Activated CD4-positive, alpha-beta T cell treated with anti-CD3 and anti-CD28 coated beads, Interleukin-2, amount 50 U/mL, for 24 hours (primary cell): ENCODE measurements at places on chromosomes 12 and 14.

DNA sequence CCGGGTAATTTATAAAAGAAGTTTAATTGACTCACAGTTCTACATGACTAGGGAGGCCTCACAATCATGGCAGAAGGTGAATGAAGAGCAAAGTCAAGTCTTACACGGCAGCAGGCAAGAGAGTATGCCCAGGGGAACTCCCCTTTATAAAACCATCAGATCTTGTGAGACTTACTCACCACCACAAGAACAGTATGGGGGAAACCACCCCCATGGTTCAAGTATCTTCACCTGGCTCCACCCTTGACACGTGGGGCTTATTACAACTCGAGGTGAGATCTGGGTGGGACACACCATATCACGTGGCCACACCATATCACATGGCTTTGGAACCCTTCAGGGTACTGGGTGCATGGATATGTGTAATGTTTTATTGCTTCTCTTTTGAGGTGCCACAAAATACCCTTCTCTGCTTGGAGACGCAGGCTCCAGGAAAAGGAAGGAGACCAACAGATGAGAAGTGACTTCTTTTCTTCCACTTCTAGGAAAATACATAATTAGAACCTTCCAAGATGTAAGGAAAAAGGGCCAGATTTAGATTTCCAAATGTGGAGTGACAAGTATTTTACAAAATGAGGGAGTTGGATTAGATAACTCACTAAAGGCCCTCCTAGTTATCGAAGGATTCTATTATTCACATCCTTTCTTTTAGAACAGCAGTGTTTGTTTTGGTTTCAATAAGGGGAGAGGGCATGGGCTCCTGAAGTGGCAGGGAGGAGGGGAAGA, 33.1 kb upstream of the ETFBKMT start:
- no peak for DNase-seq

GRCh38 chr12:105409801-105410471, 79.4 kb downstream of the C12orf75 start:
- no peak for DNase-seq

GRCh38 chr12:132668191-132669088, 18.7 kb downstream of the POLE start:
- no peak for DNase-seq

DNA sequence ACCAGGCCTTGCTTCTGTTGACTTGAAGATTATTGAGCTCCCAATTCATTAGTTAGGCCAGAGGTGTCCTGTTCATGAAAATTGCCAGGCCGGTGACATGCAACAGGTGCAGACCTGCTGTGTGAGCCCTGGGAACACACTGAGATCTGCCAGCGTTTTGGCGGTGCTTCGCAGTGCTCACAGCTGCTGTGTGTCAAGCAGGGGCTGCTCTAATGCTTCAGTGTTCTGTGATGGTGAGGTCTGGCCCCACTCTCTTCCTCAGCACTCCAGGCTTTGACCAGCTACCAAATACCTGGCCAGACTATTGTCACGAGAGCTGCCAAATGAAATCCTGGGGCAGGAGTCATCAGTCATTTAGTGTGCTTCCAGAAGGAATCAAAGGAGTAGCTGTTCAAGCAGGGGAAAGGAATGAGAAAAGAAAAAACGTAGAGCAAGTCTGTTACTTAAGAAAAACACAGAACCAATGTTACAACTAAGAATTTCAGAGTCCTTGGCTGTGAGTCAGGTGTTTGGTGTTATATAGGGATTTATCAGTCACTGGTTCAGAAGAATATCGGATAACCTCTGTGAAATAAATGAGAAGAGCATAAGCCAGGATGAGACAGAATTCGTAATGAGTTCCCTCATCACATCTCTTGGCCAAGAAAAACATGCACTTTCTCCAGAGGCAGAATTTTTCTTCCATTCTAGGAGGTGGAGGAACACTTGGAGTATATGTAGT, 150.8 kb downstream of the FBXL14 start:
- DNase-seq = no peak

DNA sequence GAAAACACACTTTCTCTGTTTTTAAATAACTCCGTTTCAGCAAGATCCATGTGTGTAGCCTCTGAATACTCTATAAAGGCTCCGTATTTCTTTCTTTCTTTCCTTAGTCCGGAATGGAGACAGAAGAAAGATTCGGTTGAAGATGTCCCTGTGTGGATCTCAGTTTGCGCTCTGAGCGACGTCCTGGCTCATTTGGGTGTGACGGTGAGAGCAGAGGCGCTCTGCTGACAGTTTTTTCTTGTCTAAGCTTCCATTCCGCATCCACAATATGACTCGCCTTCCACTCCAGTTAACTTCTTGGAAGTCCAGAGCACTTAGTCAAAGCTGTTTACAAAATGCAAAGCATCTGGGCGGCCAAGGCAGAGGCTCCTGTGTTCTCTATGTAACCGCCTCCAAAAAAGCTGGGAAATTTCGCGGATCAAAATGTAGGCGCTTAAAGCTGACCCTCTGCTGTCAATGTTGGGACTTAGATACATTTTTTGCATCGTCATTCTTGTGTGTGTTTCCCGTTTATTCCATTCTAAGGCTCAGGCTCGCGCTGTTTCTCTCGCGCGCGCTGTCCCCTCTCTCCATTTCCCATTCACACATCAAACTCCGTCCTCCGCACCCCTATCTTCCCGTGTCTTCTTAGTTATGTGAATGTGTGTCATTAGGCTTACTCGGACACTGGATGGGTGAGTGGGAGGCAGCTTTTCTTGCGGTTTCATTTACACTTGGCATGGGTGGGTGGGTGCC, 880 bp upstream of the FLRT2 start:
- DNase-seq = no peak

DNA sequence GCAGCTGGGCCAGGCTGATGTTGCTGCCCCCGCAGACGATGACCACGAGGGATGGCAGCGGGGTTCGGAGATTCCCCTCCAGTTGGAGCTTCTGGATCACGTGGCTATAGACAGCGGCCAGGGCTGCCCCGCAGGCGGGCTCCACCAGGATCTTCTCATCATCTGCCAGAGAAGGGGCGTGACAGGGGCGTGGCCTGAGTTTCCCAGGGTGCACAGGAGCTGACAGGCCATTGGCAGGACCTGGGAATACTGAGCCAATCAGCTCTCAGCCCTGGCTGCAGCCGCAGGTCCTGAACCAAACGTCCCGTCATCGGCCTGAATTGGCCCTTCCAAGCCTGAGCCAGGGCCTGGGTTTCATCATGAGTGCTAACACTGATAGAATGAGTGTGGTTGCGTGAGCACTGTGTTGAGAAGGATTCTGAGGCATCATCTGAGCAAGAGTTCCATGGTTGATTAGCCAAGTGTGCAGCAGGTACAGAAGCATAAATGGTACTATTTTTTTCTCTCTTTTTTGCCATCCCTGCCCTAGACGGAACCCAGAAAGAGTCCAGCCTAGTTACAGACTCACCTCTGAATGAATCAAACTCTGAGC, 10.6 kb downstream of the SDS start:
- DNase-seq = no peak

DNA sequence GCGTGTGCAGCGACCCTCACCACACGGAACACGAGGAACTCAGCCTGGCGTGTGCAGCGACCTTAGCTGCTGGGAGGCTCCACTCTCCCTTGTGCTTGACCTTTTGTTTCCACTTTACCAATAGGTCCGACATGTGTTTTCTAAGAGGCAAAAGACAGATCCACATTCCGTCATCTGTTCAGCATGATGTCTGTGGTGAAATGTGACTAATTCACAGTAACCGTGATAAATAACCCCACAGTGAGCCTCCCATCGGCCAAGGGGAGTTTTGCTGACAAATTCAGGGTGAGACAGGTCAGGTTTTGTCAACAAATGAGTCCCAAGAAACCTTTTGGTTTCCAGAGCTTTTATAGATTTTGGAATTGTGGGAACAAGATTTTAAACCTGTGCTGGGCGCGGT, 55.9 kb downstream of the MOK start:
- no peak for DNase-seq

DNA sequence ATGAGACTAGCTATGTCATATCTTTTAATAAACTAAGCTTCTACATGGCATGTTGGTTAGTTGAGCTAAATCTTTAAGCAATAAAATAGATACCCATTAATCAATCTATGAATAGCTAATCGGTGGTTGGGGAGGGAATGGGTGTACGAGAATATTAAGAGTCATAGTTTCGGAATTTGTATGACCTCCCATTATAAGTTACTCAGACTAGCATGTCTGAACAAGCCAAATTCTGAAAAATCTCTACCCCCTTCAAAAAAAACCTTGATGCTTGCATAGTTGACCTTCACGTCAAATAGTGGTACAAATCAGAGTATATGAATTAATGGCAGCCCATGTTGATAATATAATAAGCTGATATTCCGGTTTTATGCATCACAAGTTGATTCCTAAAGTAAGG, 60.0 kb downstream of the PLEKHG7 start:
- DNase-seq = no peak

DNA sequence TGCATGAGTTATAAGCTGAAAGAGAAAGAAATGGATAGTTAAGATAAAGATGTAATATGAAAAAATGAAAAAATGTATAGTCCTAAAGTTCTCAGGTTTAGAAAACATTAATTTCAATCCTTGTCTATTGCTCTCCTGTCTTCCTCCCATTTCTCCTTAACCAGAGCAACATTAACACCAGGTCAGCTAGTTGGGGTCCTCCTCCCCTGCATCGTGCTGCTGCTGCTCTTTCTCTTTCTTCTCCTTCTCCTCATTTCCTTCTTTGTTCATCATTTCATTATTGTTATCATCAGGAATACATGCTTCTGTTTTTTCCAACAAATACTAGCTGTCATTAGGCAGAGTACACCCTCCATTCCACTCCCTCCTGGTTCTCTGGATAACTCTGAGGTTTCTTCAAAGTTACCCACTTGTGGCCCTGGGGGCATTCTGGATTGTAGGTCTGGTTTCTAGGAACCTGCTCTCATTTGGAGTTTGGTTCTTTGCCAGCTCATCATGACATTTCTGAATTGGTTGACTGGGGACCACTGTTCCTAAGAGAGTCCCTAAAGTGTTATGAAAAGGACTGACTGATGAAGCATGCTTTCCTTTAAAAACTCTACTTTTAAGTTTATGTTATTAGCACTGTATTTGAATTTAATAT, 17.0 kb downstream of the ACSS3 start:
- no peak for DNase-seq

DNA sequence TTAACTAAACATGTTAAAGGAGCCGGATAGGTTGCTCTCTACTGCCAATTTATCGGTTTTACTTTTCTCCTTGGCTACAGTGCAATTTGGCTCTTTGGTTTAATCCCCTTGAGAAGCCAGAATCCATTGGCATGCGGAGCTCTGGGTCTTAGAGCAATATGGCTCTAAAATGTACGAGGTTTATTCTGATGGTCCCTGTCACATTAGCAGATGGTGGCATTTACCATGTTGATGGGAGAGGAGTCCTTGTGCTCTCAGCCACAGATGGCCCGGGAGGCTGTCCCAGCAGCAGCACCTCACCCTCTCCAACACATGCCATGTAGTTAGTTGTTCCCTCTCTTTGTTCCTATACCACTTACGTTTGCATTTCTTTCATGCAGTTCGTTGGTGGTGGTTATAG, 179.7 kb downstream of the RGS6 start:
- no peak for DNase-seq

GRCh38 chr12:75814851-75815754, 216.5 kb downstream of the PHLDA1 start:
- no peak for DNase-seq

GRCh38 chr14:76516884-76517283, 140.9 kb downstream of the ESRRB start:
- no peak for DNase-seq

GRCh38 chr12:123132951-123133619, 17.8 kb downstream of the PITPNM2 start:
- DNase-seq = no peak

- DNase-seq = no peak
Observed at GRCh38 chr14:28121512-28122297, 644.9 kb upstream of the FOXG1 start.

DNA sequence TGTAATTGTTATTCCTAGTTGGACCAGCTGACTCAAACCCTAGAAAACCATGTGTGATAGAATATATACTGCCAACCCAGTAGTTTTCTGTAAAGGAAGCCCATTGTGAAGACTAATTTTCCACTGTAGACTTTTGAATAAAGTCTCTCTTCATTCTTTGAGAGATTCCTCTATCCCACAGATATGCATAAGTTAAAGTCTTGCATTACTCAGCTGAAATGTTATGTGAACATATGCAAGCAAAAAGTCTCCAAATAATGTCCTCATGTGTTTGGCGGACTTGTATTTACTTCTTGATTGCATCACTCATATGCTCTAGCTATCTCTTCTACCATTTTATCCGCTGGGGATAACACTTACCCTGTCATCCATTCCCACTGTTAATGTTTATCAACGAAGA, 35.1 kb upstream of the OTOGL start:
- no peak for DNase-seq

- peak; percentile 59 for DNase-seq
Observed at GRCh38 chr12:47903927-47904712, 674 bp downstream of the VDR start.

DNA sequence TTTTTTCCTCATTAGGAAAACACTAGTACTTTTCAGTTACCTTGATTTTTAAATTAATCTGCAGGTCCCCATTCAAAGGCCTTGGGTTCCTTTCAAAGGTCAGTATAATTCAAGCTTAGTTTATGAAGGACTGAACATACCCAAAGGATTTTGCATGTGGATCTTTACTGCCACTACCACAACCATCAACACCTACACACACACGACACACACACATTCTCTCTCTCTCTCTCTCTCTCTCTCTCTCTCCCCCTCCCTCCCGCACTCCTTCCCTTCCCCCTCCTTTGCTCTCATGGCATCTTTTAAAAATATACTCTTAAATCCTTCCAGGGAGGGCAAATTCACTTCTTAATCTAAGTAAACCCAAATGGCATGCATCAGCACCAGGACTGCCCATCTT, 28.8 kb downstream of the HIF1A start:
- DNase-seq = no peak

DNA sequence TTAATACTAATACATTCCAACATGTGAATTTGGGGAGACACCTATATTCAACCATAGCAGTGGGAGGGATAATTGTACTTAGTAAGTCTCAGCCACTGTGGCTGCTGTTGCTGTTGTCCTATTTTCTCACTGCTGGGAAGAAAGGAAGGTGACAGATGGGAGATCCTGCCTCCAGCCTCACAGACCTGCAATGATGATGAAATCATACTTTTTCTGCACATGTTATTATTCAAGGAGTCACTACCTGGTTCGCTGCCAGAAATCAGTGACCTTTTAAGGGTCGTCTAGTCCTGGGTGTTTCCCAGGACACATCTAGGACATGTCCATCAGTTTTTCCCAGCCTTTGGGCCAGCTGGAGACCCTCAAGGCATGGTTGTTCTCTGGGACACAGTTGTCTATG, 106.2 kb upstream of the RPH3A start:
- no peak for DNase-seq

DNA sequence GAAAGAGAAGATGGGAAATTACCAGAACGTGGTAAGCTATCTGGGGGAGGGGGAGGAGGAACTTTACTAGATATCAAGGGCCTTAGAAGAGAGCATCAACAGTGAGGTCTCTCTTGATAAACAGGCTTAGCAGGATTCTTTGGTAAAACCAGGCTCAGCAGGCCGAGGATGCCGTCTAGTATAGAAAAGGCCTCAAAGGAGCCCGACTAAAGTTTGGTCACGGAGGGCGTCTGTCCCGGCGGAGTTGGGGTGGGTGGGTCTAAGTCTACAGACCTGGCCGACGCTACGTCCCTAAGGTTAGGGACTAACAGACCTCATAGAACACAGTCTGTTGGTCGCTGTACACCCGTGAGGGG, 538 bp upstream of the TIGAR start:
- no peak for DNase-seq

- no peak for DNase-seq
Observed at GRCh38 chr12:57726151-57726883, 12.2 kb downstream of the AGAP2 start.

GRCh38 chr14:85442996-85443395, 86.9 kb upstream of the FLRT2 start:
- no peak for DNase-seq

GRCh38 chr12:124393831-124394230, 98.9 kb downstream of the RFLNA start:
- DNase-seq = no peak
